Neural progenitor cell (in vitro differentiated cells): ENCODE measurements at places on chromosomes 3 and 15.

DNA sequence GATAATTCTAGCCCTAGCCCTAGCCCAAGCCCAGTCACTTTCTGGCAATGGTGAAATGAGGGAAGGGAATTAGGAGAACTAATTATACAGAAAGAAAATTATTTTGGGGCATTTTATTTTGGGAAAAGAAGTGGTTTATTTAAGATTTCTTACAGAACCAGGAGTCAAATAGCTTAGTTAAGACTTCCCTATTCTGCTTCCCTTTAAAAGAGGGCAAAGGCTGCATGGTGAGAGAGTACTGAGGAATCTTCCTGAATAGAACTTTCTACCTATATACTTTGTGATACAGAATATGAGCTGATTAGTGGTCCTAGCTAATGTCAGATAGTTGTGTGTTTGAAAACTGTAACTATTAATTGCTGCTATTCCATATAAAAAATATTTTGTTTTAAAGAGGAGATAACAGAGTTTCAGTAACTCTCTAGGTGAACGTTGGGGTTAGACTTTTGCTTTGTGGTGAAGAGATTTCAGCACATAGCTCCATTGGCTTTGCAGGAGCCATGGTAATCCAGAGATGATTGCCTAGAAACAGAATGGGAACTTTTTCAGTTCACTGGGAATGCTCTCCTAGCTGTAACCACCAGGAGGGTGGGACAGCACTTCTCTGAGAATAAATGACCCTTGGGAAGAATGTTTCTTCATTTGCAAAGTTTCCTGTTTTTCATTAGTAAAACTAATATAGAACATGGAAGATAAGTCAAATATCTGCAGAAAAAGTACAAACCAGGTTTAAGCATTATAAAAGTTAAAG is 5.3 kb upstream of the GCSAM start:
- H3K36me3 ChIP-seq: no peaks in the 10 kb centered on the region
- H3K4me3 ChIP-seq: no peak overlapping the region
- peak; percentile 9 for DNase-seq
- H3K4me1 ChIP-seq: peaks cover 29% of the 10 kb centered on the region

GRCh38 chr3:58564456-58565160 is 12.6 kb downstream of the FAM107A start:
- no peak overlapping the region for H3K4me3 ChIP-seq
- H3K27ac ChIP-seq: no peak overlapping the region
- H3K27me3 ChIP-seq: no peaks in the 10 kb centered on the region
- peaks cover 18% of the 10 kb centered on the region for H3K4me1 ChIP-seq

GRCh38 chr15:33913459-33913858 is 54.8 kb upstream of the CHRM5 start:
- H3K4me1 ChIP-seq: peaks cover 16% of the 10 kb centered on the region
- no peaks in the 10 kb centered on the region for H3K27me3 ChIP-seq
- H3K4me3 ChIP-seq: no peak overlapping the region
- H3K36me3 ChIP-seq: no peaks in the 10 kb centered on the region
- no peak overlapping the region for H3K27ac ChIP-seq
- no peak for DNase-seq

- no peaks in the 10 kb centered on the region for H3K27me3 ChIP-seq
- H3K36me3 ChIP-seq: no peaks in the 10 kb centered on the region
- H3K4me3 ChIP-seq: no peak overlapping the region
- no peaks in the 10 kb centered on the region for H3K4me1 ChIP-seq
These were observed 523.8 kb upstream of the NAALADL2 start for GRCh38 chr3:174335324-174335723.

GRCh38 chr3:99651531-99651930 is 13.1 kb downstream of the COL8A1 start:
- no peaks in the 10 kb centered on the region for H3K27me3 ChIP-seq
- H3K27ac ChIP-seq: no peak overlapping the region
- no peak overlapping the region for H3K4me3 ChIP-seq
- no peak for DNase-seq
- peaks cover 8% of the 10 kb centered on the region for H3K4me1 ChIP-seq

DNA sequence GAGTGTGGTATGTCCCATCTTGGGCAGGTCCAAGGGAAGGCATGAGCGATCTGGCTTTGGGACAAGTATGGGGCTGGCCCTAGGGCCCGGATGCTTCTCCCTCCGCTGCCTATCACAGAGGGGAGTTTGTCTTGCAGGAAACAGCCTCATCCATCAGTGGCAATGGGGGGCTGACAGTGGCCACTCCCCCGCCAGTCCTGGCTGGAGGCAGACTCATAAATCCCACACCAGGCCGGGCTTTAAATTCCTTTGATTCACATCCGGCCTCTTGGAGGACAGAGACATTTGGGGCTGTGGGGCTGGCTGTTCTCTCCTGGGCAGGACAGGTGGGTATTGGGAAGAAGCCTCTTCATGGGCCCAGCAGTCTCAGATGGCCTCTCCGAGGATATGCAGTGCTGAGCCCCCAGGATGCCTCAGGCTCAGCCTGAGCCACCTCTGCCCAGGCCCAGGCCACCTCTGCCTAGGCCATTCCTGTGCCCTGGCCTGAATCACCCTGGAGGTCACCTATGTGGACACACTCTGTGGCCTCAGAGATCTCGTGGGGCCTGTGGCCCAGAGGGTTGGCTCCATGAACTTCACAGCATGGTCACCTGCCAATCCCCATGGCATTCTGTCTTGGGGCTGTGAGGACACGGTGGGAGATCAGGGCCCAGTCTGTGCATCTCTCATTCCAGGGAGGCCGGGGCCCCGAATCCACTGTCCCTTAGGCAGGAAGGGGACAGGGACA is 84.2 kb upstream of the GOLGA6L4 start:
- DNase-seq: no peak
- no peaks in the 10 kb centered on the region for H3K27me3 ChIP-seq
- no peaks in the 10 kb centered on the region for H3K4me1 ChIP-seq
- no peak overlapping the region for H3K4me3 ChIP-seq
